Stimulated activated CD4-positive, alpha-beta T cell treated with anti-CD3 and anti-CD28 coated beads, Interleukin-4, amount 100 ng/mL, for 1 hour (primary cell): ENCODE measurements at places on chromosomes 11 and 22.
A peak's percentile ranks its signal among the peaks of the same experiment; 100 is the strongest.

DNA sequence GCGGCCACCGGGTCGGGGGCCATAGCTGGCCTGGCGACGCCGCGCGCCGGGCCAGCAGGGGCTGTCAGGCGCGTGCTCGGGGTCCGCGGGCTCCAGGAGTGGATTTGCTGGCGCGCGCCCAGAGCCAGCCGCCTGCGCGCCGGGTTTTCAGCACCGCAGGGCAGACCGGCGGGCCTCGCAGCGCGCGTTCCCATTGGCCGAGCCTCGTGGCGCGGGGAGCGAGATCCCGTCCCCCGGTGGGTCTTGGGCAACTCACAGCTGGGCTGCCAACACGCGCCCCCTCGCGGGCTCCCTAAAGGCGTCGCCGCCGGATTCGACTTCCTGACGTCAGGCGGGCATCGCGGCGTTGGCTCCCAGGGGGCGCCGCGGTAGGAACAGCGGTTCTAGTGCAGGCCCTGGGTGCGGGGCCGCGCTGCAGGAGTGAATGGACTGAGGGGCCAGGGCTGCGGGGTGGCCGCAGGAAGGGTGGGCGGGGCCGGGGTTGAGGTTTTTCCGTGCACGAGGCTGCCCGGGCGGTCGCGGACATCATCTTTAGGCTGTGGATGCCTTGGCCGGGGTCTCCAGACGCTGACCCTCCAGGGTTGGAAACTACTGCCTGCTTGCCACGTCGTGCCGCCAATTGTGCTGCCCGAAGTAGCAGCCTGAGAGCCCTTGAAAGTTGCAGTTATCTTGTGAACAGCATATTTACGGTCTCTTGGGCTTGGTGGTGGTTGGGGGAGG is at the start of gene FADS1:
TSS of gene FADS1 (minus strand) at position 268 of the 720 bp plus-strand sequence. CDS start at position 194, 74 bp downstream.
- DNase-seq: peak; percentile 77

DNA sequence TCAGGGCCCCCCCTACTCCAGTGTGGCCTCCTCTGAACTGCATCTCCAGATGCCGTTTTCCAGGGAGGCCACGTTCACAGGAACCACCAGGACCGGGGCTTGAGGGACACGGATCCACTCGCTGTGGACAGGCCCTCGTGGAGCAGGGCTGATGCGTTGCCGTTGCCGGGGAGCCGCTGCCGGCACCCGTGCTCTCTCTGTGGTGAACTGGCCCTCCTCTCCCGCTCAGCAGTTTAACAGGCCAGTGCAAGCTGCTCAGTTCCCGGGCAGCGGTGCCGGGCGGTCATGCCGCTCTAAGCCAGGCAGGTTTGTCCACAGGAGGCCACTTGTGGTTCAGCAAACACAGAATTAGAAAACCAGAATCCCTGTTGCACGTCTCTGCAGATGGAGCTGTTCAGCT is 301.6 kb downstream of the TBC1D22A start:
- DNase-seq: no peak

DNA sequence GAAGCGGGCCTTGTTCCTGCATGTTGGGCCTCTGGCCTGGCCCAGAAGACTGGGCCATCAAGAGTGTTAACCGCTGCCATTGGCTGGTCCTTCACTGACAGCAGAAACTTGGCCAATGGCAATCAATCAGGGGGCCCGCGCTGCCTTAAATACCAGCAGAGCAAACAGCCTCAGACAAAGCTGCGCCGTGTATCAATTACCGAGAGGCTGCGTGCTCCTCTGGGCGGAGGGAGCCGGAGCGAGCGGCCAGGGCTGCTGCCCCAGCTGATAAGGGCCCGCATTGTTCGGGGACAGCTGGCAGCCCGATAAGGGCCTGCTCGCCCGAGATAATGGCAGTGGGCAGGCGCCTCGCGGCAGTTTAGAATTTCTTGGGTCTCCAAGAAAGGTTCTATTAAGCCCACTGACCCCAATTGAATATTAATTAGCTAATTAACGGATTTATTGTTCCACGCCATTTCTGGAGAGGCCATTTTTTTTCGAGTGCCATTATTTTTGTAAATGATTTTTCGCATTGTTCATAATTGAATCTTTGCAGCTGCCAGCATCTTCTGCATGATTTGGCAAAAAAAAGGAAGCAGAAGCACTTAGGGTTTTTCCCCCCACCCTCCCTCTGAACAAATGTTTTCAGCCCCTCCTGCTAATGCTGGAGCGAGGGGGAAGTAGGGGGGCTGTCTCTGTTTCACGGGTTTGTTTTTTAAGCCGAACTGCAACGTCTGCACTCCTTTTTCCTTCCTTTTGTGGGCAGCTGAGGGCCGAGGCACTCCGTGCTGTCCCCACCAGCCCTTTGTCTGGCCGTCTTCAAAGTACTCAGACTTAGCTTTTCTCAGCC is 37.6 kb upstream of the RIC3 start:
- DNase-seq: no peak

DNA sequence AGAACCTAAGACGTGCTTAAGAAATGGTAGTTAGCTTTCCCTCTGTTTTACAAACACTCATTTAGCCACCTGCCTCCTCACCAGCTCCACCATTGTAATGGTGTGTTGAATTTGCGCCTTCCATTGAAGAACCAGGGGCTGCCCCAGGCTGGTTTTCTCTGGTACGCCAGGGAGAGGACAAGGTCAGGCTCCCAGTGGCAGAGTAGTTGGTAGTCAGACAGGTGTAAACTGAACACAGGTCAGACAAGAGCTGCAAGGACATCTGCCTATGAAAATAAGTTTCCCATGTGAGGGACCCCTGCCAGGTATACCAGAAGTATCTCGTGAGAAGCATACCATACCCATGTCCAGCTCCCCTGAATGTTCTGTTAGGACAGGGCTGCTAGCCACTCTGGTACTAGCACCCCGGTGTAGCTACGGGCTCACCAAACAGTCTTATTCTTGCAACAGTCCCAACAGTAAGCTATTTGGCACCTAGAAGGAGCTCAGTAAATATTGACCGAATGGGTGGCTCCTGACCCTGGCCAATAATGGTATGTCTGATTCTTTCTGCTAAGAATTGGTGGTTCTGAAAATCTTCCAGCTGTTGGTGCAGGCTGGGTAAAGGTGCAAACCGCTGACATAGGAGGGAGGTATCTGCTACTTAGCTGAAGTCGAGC is 359.0 kb downstream of the LARGE1 start:
- no peak for DNase-seq

- DNase-seq: no peak
Measured at GRCh38 chr22:32753591-32753990, 47.9 kb upstream of the TIMP3 start.

- DNase-seq: no peak
Measured at GRCh38 chr22:25779890-25780289, 37.9 kb downstream of the MYO18B start.

DNA sequence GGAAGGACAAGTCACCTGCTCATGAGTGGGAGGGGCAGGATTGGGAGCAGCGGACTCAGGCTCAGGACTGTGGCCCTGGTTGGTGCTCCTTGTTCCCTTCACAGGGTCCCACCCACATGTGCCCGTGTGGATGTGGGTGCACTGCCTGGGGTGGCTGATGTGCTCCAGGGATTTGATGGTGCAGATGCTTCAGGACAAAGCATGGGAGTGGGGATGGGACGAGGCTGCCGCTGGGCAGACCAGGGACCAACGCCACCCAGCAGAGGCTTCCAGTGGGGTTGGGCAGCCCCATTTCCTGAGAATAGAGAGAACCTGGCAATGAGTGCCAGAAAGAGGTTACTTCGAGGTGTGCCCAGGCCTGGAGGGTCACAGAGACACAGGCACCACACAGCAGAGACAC is 65.5 kb upstream of the IGLL5 start:
- no peak for DNase-seq

GRCh38 chr11:95003716-95004115 is 21.3 kb upstream of the KDM4E start:
- no peak for DNase-seq
